Progenitor cell of endocrine pancreas (in vitro differentiated cells): ENCODE measurements at places on chromosomes 11 and 22. TPM values are rescaled to one million over a fixed set of nuclear protein-coding genes. Genes with fewer than 3 reads are reported as not detected.

- no peaks in the 10 kb centered on the region for H3K36me3 ChIP-seq
- H3K4me3 ChIP-seq = peak overlapping the region; percentile 24
- H3K4me1 ChIP-seq = peaks cover 5% of the 10 kb centered on the region
- peaks cover 91% of the 10 kb centered on the region for H3K27me3 ChIP-seq
- no peak for DNase-seq
Observed at GRCh38 chr11:31820438-31820818, 9.3 kb upstream of the PAX6 start.

GRCh38 chr11:124536520-124536919, 6.9 kb downstream of the OR8B12 start:
- peaks cover 9% of the 10 kb centered on the region for H3K27me3 ChIP-seq
- H3K4me3 ChIP-seq = no peak overlapping the region
- no peak for DNase-seq
- peaks cover 3% of the 10 kb centered on the region for H3K4me1 ChIP-seq

GRCh38 chr11:74255741-74256375, 55.6 kb downstream of the P4HA3 start:
- no peak overlapping the region for H3K4me3 ChIP-seq
- no peaks in the 10 kb centered on the region for H3K27me3 ChIP-seq
- H3K4me1 ChIP-seq = no peaks in the 10 kb centered on the region
- no peak for DNase-seq
- H3K27ac ChIP-seq = no peak overlapping the region

DNA sequence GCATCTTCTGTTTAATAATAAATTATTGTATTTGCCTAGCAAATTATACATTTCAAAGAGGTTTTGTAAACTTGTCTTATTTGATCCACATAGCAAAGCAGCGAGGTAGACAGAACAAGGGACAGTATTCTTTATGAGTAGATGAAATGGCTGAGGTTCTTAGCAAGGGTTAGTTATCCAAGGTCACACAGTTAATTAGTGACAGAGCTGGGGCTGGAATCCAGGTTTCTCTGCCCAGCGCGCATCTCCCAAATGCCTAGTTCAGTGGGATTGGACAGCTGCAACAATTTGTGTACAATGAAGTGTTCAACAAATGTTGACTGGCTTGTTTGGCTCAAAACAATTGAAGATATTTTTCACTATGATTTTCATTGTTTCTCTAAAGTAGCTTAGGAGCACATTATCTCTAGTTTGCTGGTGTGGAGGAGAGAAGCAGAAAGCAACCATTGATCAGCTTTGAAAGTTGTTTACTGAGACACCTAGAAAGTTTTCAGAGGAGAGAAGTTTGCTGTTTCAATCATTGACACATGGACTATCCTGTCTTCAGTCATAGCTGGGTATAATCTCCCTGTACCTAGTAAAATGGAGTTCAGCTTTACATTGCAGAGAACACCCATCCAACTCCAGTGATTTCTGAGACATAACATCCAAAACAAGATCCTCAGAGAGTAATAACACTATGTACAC, 270.6 kb downstream of the FAT3 start:
- H3K4me1 ChIP-seq = peaks cover 12% of the 10 kb centered on the region
- peak overlapping the region; percentile 43 for H3K27ac ChIP-seq
- peak overlapping the region; percentile 33 for H3K4me3 ChIP-seq
- no peaks in the 10 kb centered on the region for H3K27me3 ChIP-seq
- DNase-seq = no peak
- H3K36me3 ChIP-seq = no peaks in the 10 kb centered on the region

- H3K4me1 ChIP-seq = peaks cover 4% of the 10 kb centered on the region
- H3K27ac ChIP-seq = peak overlapping the region; percentile 32
- no peak for DNase-seq
- no peaks in the 10 kb centered on the region for H3K36me3 ChIP-seq
- H3K27me3 ChIP-seq = peaks cover 22% of the 10 kb centered on the region
Observed at GRCh38 chr11:119594639-119595249, 134.3 kb downstream of the NECTIN1 start.

- H3K4me3 ChIP-seq = no peak overlapping the region
- peaks cover 3% of the 10 kb centered on the region for H3K27me3 ChIP-seq
- DNase-seq = no peak
- peaks cover 7% of the 10 kb centered on the region for H3K4me1 ChIP-seq
- H3K36me3 ChIP-seq = no peaks in the 10 kb centered on the region
Observed at GRCh38 chr11:127037596-127037995, 37.0 kb upstream of the KIRREL3 start.

DNA sequence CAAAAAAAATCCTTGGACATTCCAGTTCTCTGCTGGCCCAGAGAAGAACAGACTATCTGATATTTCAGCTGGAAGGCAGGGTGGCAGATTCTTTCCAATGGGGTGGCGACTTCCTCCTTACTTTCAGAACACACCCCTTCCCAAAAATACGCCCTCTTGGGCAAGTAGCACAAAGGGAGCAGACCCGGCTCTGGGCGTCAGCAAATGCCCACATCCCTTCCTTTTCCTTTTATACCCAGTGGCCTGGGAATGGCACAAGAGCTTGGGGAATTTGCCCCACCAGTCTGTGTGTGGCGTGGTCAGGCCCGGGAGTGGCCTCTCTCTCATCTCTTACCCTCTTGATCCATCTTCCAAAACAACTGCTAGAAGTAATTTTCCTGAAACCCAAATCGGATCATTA, 33.0 kb upstream of the NUP160 start:
- no peaks in the 10 kb centered on the region for H3K27me3 ChIP-seq
- H3K4me1 ChIP-seq = no peaks in the 10 kb centered on the region
- no peak for DNase-seq
- no peak overlapping the region for H3K4me3 ChIP-seq
- H3K36me3 ChIP-seq = no peaks in the 10 kb centered on the region
- no peak overlapping the region for H3K27ac ChIP-seq

GRCh38 chr11:64206457-64207255, at the start of gene FERMT3:
Gene FERMT3 (plus strand): TSS chr11:64206721. CDS start chr11:64207365, 644 bp downstream.
- no peaks in the 10 kb centered on the region for H3K27me3 ChIP-seq
- DNase-seq = no peak
- no peaks in the 10 kb centered on the region for H3K4me1 ChIP-seq
- H3K36me3 ChIP-seq = peaks cover 17% of the 10 kb centered on the region
- no peak within 1 kb of the TSS for H3K4me3 ChIP-seq

- no peaks in the 10 kb centered on the region for H3K27me3 ChIP-seq
- peak overlapping the region; percentile 76 for H3K27ac ChIP-seq
- peaks cover 19% of the 10 kb centered on the region for H3K36me3 ChIP-seq
- no peak overlapping the region for H3K4me3 ChIP-seq
- DNase-seq = no peak
Observed at GRCh38 chr22:31588970-31589675, 72.9 kb downstream of the PISD start.

- H3K36me3 ChIP-seq = no peaks in the 10 kb centered on the region
- no peak overlapping the region for H3K27ac ChIP-seq
- peaks cover 11% of the 10 kb centered on the region for H3K27me3 ChIP-seq
- no peak for DNase-seq
- H3K4me3 ChIP-seq = no peak overlapping the region
Observed at GRCh38 chr11:121318848-121319834, 26.6 kb downstream of the SC5D start.

Gene GGTLC3
- 0.55 TPM in 1 of 2 replicates, not detected in the other for total RNA-seq

Gene ZNRF3
- total RNA-seq = 7.5 and 9.5 TPM in 2 replicates

Gene OR52L1
- not detected in 2 replicates for total RNA-seq

Gene LARGE2
- 39.4 and 47.3 TPM in 2 replicates for total RNA-seq

Gene LRP4
- 8.7 and 11.0 TPM in 2 replicates for total RNA-seq

Gene MYH9
- 299 and 306 TPM in 2 replicates for total RNA-seq
